ENCODE measurements at places on chromosomes 1 and 21.

GRCh38 chr21:34989337-34990151 is 59.6 kb downstream of the RUNX1 start:
- DNase-seq = no peak

GRCh38 chr1:227245613-227246320 is 72.5 kb downstream of the CDC42BPA start:
- DNase-seq = no peak

GRCh38 chr1:113253187-113253586 is 137.1 kb upstream of the MAGI3 start:
- DNase-seq = no peak

DNA sequence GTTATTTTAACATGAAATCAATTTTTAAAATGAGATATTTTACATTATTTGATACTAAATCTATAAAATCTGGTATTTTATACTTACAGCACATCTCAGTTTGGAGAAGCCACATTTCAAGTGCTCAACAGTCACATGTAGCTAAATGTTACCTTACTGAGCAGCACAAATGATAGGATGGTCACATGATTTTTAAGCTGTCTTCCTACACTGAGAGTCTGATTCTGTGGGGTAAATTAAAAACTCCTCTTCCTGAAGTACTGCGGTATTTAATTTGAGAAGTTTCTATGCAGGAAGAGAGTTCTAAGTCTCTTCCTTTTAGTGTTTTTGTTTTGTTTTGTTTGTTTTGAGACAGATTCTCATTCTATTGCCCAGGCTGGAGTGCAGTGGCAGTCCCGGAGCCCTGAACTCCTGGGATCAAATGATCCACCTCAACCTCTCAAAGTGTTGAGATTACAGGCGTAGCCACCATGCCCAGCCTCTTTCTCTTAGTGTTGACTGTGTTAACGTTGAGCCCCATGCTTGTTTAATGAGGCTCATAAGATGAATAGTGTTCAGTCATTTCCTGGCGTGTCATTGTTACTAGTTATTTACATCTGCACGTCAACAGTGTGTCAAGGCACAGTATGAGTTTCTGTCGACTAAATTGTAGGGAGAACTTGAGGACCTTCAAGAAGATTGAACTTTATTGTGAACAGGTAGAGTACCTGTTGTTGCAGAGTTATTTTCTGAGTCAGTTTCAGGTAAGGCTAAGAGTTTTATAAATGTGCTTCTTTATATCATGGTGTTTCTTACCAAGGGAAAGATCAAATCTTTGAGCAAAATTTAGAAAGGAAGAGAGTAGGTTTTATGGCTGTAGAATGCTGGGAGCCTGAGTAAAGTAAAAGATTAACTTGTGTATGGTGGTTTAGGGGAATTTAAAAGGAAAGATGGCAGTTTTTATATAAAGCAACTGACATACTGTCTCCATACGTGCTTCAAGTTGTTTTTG is 3.3 kb downstream of the CNST start:
- DNase-seq = no peak

DNA sequence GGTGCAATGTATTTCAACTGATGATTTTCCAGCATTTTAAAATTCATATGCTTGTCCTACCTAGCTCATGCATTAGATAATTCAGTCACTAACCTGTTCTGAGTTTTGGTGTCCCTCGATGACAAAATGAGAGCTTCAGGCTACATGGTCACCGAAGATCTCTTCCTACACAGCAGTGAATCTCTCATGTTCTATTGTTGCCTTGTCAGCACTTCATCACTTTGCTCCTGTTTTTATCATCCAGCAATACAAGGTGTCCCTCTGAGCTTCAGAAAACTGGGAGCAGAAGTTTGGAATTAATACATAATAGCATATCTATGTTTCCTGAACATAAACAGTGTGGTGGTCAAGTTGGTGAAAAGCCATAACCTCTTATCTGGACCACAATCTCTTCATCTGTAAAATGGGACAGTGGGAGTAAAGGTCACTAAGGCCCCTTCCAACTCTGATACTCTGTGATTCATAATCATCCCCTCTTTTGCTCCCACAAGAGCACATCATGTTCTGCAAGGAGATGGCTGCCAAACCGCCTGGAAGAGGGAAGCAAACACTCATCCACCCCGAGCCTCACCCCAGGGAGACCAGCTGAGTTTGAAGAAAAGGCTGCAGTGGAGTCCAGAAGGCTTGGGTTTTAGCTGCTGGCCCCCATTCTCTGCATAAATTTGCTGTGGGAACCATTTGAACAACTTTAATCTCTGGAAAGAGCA is 137.9 kb upstream of the F3 start:
- DNase-seq = no peak

DNA sequence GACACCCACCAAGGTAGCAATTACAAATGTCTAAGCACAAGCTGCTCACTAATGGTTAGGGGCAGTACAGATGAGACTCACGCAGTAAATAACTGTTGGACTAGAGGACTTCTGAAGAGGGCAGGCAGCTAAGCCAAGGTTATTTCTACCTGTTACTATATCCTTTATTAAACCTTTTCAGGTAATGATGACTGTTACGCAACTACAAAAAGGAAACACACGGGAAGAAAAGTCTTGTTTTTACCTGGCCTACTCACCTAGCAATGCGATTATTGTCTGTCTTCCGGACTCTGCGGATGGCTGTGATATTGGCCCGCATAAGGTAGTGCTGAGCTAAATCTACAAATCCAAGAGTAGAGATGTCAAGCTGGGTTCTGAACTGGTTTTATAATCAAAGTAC is 17.8 kb upstream of the VHLL start:
- DNase-seq = no peak

DNA sequence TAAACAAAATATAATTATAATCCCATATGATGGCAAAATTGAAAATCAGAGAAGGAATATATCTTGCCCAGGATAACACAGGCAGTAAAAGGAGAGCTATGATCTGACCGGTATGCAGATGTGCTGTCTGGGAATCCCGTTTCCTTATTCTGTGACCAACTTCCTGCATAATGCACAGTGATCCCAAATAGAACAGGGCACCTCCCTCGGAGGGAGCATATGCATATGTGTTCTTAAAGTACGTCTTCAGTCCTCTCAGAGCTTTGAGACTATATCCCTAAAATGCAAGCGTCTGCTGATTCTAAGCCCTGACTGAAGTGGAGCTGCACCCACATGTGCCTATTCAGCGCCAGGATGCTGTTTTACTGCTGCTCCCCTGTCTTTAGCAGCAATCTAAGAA is 366.1 kb upstream of the PTBP2 start:
- DNase-seq = no peak

DNA sequence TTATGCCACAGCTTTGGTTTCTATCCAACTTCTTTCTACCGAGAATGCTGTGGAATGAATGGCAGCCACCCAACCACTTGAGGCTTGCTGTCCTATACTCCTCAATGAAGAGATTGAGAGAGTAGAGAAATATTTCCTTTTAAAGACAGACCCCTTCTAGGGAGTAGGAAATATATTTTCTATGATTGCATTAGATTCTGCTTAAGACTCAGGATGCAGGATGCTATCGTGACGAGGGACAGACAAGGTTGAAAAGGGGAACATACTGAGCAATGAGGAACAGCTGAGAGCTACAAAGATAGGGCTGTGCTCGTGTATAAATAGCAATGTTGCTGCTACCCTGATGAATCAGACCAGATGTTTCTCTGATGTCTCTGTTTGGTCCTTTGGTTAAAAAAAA is 7.1 kb upstream of the RASAL2 start:
- DNase-seq = no peak
